WTC11 (cell line): ENCODE measurements at places on chromosomes 2 and 18.

DNA sequence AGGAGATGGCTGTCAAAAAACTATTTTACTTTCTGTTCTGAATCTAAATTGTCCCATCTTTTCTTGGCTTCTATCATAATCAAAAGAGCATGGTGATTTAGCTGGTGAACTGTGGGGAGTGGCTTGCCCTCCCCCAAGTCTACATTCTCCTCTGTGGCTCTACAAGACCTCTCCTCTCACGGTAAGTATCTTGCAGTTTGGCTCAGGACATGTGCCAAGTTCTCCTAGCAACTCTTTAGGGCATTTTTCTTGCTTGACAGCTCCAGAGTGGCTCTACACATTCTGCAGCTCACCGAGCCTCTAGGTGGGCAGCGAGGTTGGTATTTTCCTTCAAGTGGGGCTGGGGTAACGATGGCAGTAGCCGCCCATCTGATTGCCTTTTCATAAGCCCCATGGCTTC is 29.1 kb downstream of the SLC4A5 start:
- DNase-seq, result no peak

GRCh38 chr2:128304715-128305554 is 13.7 kb downstream of the HS6ST1 start:
- peak; percentile 48 for DNase-seq

GRCh38 chr2:68483011-68483410 is 15.6 kb downstream of the APLF start:
- DNase-seq, result no peak

GRCh38 chr2:160389875-160390274 is 103.7 kb downstream of the RBMS1 start:
- DNase-seq, result no peak

- DNase-seq, result no peak
These were observed 28.3 kb downstream of the CYBRD1 start for GRCh38 chr2:171550613-171551012.

- no peak for DNase-seq
These were observed 81.7 kb downstream of the GLI2 start for GRCh38 chr2:120817136-120817955.

GRCh38 chr2:172736424-172737174 is 954 bp downstream of the RAPGEF4 start:
- no peak for DNase-seq

DNA sequence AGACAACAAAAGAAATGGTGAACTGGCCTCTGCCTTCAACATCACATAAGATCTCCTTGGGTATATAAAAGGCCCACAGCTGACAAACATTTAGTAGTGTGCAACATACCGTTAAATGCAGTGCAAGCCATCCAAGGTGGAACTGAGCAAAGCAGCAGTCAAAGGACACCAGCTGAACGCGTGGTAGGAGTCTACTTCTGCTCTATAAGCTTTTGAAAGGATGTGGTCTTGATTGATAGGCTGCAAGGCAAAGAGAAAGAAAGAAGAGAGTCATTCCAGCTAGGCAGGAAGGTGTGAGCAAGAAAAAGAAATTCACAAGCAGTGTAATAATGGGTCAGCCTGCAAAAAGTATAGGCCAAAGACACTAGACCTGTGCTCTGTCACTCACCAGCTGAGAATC is 356.3 kb downstream of the SATB2 start:
- DNase-seq, result no peak

GRCh38 chr2:188797371-188797770 is 176.8 kb upstream of the COL3A1 start:
- DNase-seq, result no peak

- DNase-seq, result peak; percentile 66
These were observed 36.4 kb downstream of the PXDN start for GRCh38 chr2:1707771-1708418.
